Glutamatergic neuron (in vitro differentiated cells): ENCODE measurements at places on chromosomes 1 and 21. TPM values are rescaled to one million over a fixed set of nuclear protein-coding genes. Genes with fewer than 3 reads are reported as not detected.

The IL6R gene
- 1.6 TPM for total RNA-seq

The B3GALT2 gene
- total RNA-seq, result 64.6 TPM

The BRDT gene
- not detected for total RNA-seq

The PAQR6 gene
- 10.8 TPM for total RNA-seq

The C1QTNF12 gene
- 9.1 TPM for total RNA-seq

GRCh38 chr1:48967318-48967717 is 190.6 kb upstream of the BEND5 start:
- no peak for DNase-seq
- no peaks in the 10 kb centered on the region for H3K27me3 ChIP-seq
- no peaks in the 10 kb centered on the region for H3K4me1 ChIP-seq
- no peak overlapping the region for H3K27ac ChIP-seq

DNA sequence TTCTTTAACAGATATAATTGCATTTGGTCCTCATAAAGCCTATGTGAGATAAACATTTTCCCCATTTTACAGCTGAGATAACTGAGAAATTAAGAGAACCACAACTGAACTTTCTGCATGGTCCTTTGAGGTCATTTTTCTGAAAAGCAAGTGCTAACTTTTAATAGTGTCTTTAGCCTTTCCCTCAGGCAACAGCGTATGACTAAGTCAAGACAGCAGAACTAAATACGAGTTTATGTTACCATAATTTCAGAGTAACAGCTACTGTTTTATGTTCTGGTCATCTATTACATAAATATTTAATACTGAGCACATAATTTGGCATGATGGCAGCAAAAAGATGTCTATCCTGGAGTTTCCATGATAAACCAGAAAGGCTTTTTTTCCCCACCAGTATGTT is 95.6 kb downstream of the OLFML2B start:
- H3K4me3 ChIP-seq, result no peak overlapping the region
- no peak overlapping the region for H3K27ac ChIP-seq
- H3K36me3 ChIP-seq, result no peaks in the 10 kb centered on the region
- DNase-seq, result no peak
- peaks cover 3% of the 10 kb centered on the region for H3K27me3 ChIP-seq

DNA sequence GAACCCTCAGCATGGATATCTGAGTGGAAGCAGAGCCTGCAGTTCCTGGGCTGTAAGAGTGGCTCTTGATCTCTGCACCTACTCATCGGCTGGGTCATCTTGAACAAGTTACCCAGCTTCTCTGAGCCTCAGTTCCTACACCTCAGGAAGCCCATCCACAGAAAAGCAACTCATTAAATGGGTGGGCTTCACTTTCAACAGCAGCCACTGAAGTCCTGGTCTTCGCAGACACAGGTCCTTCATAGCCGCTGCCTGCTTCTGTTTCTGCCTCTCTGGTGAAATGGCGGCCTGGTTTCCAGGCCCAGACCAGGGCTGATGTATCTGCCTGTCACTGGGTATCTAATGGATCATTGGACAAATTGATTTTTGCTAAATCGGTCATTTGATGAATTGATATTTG is 571.4 kb downstream of the PTPRU start:
- no peak overlapping the region for H3K4me3 ChIP-seq
- no peaks in the 10 kb centered on the region for H3K36me3 ChIP-seq
- peaks cover 5% of the 10 kb centered on the region for H3K27me3 ChIP-seq
- peaks cover 2% of the 10 kb centered on the region for H3K4me1 ChIP-seq

GRCh38 chr1:43279666-43280065 is 5.7 kb downstream of the C1orf210 start:
- no peak overlapping the region for H3K27ac ChIP-seq
- peaks cover 5% of the 10 kb centered on the region for H3K4me1 ChIP-seq
- H3K36me3 ChIP-seq, result no peaks in the 10 kb centered on the region
- no peak overlapping the region for H3K4me3 ChIP-seq
- peaks cover 10% of the 10 kb centered on the region for H3K27me3 ChIP-seq
- no peak for DNase-seq

DNA sequence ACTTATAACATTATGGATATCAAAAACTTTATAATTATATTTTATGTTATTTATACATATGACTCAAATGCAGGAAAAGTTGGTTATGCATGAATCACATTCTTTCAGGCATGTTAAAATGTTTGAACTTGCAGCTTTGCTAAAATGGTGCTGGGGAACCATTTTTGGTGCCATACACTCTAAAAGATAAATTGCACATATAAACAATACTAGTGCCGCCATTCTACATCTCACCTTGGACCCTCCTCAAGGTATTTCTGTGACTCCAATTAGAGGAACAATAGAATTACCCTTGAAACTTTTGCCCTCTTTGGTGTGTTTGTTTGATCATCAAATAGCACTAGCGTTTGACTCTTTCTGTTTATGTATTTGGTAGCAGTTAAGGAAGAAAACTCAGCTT is 997 bp downstream of the PRKACB start:
- H3K4me3 ChIP-seq, result no peak overlapping the region
- no peak for DNase-seq

DNA sequence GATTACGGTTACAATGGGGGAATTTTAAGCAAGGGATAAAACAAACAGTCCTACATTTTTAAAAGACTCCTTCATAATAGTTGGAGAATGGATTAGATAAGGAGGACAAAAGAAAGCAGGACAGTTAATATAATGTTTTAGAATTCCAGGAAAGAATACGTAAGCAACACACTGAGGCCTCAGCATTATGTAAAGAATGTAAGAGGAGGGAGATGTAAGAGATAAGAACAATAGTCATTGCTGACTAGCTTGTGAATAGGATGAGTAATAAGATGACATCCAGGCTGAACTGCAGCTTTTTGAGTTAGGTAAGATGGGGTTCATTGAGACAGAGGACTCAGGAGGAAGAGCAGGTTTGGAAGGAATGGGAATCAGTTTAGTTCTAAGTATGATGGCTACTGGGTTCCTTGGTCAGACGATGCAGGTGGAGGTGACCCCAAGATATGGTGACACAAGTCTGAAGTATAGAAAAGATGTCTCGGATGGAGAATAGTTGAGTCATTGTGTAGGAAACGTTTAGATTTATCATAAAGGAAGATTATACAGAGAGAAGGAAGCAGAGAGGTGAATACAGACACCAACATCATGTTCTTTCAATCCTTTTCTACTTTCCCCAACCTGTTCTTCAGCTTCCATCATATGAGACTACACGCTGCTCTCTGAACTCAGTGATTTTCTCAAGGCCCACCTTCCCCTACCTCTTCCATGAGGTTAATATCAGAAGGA is 372.8 kb downstream of the PTBP2 start:
- no peaks in the 10 kb centered on the region for H3K36me3 ChIP-seq
- H3K27me3 ChIP-seq, result no peaks in the 10 kb centered on the region
- DNase-seq, result no peak
- H3K4me1 ChIP-seq, result peaks cover 11% of the 10 kb centered on the region
- H3K4me3 ChIP-seq, result no peak overlapping the region
- no peak overlapping the region for H3K27ac ChIP-seq

GRCh38 chr1:205141236-205142101 is 19.7 kb upstream of the RBBP5 start:
- H3K36me3 ChIP-seq, result no peaks in the 10 kb centered on the region
- peaks cover 4% of the 10 kb centered on the region for H3K4me1 ChIP-seq
- no peaks in the 10 kb centered on the region for H3K27me3 ChIP-seq

GRCh38 chr1:159012495-159012894 is 2.8 kb downstream of the IFI16 start:
- H3K27me3 ChIP-seq, result no peaks in the 10 kb centered on the region
- DNase-seq, result no peak
- no peaks in the 10 kb centered on the region for H3K36me3 ChIP-seq
- no peak overlapping the region for H3K27ac ChIP-seq
- no peaks in the 10 kb centered on the region for H3K4me1 ChIP-seq

- no peak for DNase-seq
- no peak overlapping the region for H3K4me3 ChIP-seq
- no peaks in the 10 kb centered on the region for H3K4me1 ChIP-seq
- H3K27me3 ChIP-seq, result peaks cover 2% of the 10 kb centered on the region
- H3K27ac ChIP-seq, result no peak overlapping the region
- no peaks in the 10 kb centered on the region for H3K36me3 ChIP-seq
Observed at GRCh38 chr1:23673086-23673813, 18.4 kb upstream of the RPL11 start.

- H3K4me1 ChIP-seq, result peaks cover 10% of the 10 kb centered on the region
- no peaks in the 10 kb centered on the region for H3K36me3 ChIP-seq
- H3K27me3 ChIP-seq, result peaks cover 9% of the 10 kb centered on the region
- H3K4me3 ChIP-seq, result peak overlapping the region; percentile 96
Observed at GRCh38 chr1:62435231-62436038, 1.4 kb upstream of the USP1 start.

DNA sequence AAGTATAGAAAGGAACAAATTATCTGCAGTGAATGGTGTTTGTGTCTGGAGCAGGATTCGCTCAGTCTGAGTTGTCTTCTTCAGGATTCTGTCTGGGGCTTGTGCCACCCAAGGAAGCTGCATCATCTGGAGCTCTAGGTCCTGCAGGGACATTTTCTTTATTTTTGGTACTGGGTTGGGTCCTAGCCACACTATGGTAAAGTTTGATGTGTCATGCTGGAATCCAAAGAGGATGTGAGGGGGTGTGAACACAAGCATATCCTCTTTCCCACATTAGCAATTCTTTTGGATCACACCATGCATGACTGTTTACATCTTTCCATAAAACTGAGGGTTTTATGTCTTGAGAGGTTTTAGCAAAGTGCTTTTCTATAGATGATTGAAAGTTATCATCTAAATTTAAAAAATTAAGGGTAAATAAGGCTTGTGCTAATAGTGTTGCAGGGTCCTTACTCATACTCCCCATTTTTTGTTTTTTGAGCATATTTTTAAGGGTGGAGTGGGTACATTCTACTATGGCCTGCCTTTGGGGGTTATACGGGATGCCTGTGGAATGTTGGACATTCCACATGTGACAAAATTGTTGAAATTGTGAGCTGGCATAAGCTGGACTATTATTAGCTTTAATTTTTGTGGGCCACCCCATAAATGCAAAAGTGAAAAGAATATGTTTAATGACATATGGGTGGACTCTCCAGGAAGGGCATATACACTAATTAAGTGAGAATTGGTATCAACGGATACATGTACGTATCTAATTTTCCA is 152.0 kb upstream of the HMCN1 start:
- no peak for DNase-seq
- no peaks in the 10 kb centered on the region for H3K4me1 ChIP-seq
- no peak overlapping the region for H3K27ac ChIP-seq
- H3K4me3 ChIP-seq, result no peak overlapping the region
- peaks cover 26% of the 10 kb centered on the region for H3K36me3 ChIP-seq
- H3K27me3 ChIP-seq, result peaks cover 4% of the 10 kb centered on the region

DNA sequence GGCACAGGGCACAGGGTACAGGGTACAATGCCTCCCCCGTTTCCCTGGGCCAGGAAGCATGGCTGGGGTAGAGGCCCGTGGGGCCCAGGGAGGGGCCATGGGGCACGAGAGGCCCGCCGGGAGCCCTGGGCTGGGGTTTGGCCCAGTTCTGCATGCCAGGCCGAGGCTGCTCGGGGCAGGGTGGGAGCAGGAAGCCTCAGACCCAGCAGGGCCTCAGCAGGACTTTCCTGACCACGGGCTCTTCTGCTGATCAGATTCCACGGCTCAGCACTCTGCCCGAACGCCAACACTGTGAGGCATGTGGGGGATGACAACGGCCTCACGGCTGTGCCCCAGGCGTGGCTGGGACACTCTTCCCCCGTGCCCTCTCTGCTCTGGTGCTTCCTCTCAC is 104.3 kb downstream of the NPHP4 start:
- no peak overlapping the region for H3K27ac ChIP-seq
- DNase-seq, result no peak
- peaks cover 26% of the 10 kb centered on the region for H3K4me1 ChIP-seq
- H3K36me3 ChIP-seq, result peaks cover 5% of the 10 kb centered on the region

DNA sequence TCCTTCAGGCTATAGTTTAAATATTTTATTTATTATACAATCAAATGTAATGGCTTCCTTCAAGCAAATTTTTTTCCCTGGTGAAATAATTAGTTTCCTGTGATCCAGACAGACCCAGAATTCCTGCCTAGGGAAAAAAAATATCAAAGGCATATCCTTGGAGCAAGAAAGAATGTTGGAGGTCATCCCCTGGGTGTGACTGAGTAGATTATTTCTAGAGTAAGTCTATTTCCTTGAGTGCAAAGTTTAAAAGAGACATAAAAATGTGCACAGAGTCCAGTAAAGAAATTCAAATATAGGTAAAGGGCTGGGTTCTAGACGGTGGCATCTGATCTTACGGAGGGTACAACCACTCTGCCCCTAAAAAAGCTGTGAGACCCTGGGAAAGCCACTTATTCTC is 32.2 kb upstream of the SAMD13 start:
- H3K27ac ChIP-seq, result no peak overlapping the region
- no peaks in the 10 kb centered on the region for H3K36me3 ChIP-seq
- peaks cover 4% of the 10 kb centered on the region for H3K27me3 ChIP-seq
- H3K4me1 ChIP-seq, result no peaks in the 10 kb centered on the region
- no peak for DNase-seq
- no peak overlapping the region for H3K4me3 ChIP-seq

DNA sequence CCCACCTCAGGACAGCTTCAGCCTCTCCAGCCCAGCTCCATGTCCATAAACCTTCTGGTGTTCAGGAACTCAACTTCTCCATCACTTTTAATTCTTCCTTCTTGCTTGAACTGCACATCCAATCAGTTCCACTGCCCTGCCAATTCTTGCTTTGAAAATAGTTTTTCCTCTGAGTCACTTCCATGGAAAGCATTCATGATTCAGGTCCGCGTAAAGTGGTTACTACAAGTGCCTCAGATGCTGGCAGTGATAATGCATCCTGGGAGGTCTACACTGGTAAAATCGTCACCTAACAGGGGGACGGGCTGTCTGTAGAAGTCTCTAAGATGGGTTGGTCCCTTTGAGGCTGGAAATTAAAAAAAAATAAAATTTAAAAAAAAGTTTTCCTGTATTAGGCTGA is 25.9 kb upstream of the RCAN1 start:
- H3K36me3 ChIP-seq, result no peaks in the 10 kb centered on the region
- no peak overlapping the region for H3K4me3 ChIP-seq
- no peak overlapping the region for H3K27ac ChIP-seq
- no peak for DNase-seq

DNA sequence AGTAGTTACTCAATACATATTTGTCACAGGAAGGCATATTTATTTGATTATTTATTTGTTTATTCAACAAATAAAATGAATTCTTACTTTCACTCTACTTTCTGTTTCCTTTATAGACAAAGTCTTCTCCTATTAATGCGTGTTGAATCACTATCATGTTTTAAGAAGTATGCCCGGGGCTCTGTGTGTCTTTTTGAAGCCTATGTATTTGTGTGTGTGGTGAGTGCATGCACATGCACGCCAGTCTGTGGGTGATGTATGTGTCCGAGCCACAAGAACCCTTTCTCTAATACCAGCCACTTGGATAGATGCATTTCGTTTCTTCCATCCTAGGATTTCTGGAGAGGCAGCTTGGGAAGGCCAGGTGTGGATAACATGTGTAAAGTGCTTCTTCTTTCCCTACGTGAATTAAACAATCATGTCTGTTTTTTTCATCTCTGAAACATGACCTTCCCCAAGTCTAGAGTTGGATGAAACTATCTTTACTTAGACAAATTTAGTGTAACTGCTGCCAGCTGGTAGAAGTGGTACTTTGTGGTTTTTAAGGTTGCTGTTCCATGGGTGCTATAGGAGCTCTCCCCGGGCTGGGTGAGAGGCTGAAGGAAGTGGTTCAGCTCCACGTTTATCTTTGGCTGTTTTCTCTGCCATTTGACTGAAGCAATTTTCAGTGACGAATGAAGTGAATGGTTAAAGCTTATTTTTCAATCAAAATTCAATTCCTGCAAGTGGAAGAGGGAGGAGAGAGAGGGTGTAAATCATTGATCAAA is 46.8 kb upstream of the PPM1J start:
- no peaks in the 10 kb centered on the region for H3K36me3 ChIP-seq
- no peak overlapping the region for H3K27ac ChIP-seq
- peaks cover 4% of the 10 kb centered on the region for H3K27me3 ChIP-seq

- H3K36me3 ChIP-seq, result no peaks in the 10 kb centered on the region
- no peak for DNase-seq
- H3K4me3 ChIP-seq, result no peak overlapping the region
- H3K27ac ChIP-seq, result no peak overlapping the region
- H3K4me1 ChIP-seq, result no peaks in the 10 kb centered on the region
Observed at GRCh38 chr21:28683982-28684752, 308.5 kb downstream of the LTN1 start.
